ENCODE measurements at places on chromosomes 2 and 18.

DNA sequence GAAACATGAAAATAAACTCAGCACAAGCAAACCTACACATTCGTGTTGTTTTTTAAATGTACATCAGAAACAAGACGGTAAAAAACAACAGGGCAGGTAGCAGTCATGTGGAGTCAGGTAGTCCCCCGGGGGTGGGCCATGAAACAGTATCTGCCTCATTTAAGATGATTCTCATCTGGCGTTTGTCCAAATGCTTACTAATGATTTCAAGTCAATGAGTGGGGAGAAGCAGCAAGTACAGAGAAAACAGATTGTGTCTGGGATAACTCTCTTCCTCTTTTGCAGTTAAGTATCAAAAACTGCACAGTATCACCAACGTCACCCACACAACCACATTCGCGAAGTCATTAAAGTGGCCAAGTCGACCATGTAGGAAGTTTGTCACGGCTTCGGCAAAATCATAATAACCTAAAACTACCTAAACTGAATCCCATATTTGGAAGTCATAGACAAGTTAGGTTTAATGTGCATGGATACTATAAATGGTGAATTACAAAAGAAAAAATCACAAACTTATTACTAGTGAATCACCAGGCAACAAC is 1.3 kb downstream of the LAPTM4A start:
- DNase-seq = peak; percentile 67

DNA sequence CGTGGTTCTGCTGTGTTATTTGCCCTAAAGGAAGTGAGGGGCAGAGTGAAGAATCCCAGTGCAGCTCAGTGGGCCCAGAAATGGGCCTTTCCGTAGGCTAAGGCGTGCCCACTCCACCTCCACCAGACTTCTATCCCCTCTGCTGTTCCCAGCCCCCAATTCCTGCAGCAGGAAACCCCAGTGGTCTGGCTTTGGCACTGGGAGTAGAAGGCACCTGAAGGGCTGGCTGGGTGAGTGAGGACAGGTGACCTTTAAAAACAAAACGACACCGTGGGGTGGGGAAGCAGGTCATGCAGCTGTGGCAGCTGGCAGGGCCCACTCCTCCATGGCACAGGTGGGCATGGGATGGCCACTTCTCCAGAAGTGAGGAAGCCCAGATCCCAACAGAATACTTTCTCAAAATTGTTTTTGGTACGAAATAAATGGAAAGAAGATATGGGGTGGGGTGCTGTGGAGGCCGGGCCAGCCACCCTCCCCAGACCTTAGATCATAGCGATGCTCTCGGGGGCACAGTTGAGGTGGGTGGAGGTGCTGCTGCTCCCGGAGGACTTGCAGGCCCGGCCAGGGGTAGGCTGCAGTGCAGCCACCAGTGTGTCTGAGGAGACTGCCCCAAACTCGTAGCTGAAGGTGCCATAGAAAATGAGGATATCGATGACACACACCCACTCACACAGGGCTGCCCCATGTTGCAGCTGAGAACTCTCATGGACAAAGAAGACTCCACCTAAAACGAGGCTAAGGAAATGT is 3.2 kb downstream of the RNF181 start:
- no peak for DNase-seq

GRCh38 chr2:239246723-239247122 is 154.1 kb downstream of the HDAC4 start:
- no peak for DNase-seq

DNA sequence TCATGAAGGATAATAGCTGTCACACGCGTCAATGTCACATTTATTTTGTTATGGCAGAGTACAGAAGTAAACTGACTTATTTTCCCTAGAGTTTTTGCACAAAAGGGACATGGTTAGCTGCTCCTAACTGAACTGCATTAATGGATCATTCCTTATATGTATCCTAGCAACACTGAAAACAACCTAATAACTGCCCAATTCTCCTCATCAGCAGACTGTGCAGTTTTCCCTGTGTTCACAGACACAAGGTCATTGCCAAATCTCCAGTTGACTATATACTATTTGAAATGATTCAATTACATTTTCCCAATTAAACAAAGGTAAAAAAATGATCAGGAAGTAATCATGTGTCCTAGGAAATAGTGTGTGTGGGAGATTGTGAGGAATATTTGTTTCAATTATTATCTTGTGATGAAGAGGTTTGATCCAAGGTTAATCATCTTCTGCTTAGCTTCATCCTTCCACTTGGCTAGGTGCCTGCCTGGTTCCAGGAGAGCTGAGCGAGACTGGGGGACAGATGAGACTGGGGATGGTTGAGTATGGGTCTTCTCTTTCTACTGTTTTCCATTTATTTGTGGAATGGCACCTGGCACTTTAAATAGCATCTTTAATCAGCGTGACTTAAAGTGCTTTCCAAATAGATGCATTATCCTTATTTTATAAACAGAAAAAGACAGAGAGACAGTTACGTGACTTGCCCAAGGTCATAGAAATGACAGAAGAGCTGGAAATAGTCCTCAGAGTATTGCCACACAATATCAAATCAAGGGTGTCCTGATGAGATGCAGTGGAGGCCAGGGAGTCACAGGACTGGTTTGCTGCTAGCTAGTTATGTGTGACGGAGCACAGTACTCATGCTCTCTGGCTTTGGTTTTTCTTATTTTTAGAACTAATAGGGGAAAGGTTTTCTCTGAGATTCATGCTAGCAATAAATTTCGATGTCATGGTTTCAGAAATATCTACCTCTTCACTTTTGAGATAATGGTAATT is 335.6 kb downstream of the PIK3C3 start:
- no peak for DNase-seq

GRCh38 chr18:80154293-80154692 is 45.2 kb downstream of the ADNP2 start:
- DNase-seq = peak; percentile 74

- no peak for DNase-seq
Measured at GRCh38 chr2:46068636-46069035, 228.6 kb upstream of the EPAS1 start.

- no peak for DNase-seq
Measured at GRCh38 chr2:14428056-14428455, 204.5 kb upstream of the LRATD1 start.

GRCh38 chr2:176601066-176601465 is 331.8 kb downstream of the MTX2 start:
- no peak for DNase-seq

- no peak for DNase-seq
Measured at GRCh38 chr18:76943542-76944339, 121.4 kb downstream of the ZNF236 start.

GRCh38 chr2:145094370-145094769 is 574.5 kb upstream of the ZEB2 start:
- DNase-seq = no peak

- DNase-seq = no peak
Measured at GRCh38 chr18:48943333-48943732, 7.4 kb downstream of the SMAD7 start.

DNA sequence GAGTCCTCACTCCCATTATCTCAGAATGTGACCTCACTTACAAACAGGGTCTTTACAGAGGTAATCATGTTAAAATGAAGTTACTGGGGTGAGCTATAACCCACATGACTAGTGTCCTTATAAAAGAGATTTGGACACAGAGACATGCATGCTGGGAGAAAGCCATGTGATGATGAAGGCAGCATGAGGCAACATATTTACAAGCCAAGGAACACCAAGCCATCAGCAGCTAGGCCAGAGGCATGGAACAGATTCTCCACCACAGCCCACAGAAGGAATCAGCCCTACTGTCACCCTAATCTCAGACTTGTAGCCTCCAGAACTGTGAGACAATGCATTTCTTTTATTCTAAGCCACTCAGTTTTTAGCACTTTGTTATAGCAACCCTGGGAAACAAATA is 171.9 kb downstream of the EN1 start:
- DNase-seq = no peak

- DNase-seq = no peak
Measured at GRCh38 chr18:50947899-50948298, 19.9 kb upstream of the ELAC1 start.

DNA sequence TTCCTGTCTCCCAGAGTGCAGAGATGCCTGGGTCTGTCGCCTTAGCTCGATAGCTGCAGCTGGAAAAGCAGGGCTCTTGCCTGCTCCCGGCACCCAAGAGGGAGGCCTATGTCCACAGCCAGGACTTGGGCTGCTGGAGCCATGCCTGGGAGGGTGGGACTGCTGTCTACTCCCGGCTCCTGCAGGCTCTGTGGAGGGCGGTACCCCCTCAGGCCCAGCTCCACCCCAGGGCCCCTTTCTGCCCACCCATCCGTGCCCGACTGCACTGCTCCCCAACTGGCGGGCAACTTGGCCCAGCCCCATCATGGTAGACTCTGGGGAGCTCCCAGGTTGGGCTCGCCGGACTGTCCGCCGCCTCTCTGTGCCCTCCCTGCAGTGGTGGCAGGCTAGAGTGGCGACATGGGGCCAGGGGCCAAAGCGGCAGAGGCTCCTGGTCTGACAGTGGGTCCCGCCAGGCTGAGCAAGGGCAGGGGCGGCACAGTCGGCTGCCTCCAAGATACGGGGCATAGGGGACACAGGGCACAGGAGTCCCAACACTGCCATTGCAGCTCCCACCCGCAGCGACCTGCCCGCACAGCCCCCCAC is 901.0 kb downstream of the CCDC85A start:
- DNase-seq = no peak

- no peak for DNase-seq
Measured at GRCh38 chr2:156663757-156664409, 227.7 kb downstream of the GPD2 start.

- peak; percentile 78 for DNase-seq
Measured at GRCh38 chr2:68832233-68832869, 38.8 kb downstream of the BMP10 start.

- no peak for DNase-seq
Measured at GRCh38 chr2:152284398-152284797, 50.6 kb upstream of the FMNL2 start.

DNA sequence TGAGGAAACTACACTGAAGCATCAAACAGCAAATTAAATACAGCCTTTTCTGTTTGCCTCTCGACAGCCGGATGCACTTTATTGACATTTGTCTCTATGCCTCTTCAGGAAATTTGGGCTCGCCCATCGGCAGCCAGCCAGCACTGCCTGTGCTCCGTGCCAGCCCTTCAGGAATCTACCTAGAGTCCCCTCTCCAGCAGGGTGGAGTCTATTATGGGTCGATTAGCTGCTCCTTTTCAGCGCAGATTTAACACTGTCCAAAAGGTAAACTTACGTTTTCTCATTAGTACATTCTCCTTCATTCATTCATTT is 91.5 kb downstream of the MYCN start:
- no peak for DNase-seq

DNA sequence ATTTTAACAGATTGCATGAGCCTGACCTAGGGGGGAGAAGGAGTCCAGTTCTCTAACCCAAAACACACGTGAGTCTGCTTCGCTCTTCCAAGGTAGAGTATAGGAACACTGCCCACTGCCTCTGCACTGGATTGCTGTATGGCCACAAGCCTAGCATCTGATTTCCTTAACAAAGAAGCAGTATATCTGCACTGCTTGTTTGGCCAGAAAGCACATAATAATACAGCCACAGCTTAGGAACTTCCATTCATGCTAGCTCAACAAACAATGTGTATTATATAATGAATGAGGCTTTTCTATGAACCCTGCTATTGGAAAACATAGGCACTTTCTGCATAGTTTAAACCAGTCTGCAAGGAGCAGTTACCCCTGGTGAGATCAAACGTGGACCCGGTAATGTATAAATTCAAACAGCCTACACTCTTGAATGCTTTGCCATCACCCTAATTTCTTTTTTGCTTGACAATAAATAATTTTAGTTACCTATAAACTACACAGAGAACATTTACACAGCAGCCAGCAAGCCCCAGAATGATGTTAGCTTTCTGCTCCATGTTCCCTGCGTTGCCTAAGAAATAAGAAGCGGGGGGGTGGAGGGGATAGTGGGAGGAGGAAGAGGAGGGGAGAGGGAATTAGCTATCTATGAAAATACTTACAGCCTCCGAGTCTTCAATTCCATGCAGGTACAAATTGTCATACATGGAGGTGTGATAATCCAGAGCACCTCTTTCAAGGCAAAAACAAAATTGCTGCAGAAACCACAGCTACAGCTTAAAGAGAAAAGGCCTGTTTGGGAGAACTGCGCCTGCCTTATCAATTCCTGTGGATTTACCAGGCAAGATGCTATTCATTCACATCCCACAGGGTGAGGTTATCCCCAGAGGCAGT is 125.6 kb downstream of the CACNB4 start:
- no peak for DNase-seq

- peak; percentile 67 for DNase-seq
Measured at GRCh38 chr2:147297820-147298219, 547.0 kb upstream of the ACVR2A start.

DNA sequence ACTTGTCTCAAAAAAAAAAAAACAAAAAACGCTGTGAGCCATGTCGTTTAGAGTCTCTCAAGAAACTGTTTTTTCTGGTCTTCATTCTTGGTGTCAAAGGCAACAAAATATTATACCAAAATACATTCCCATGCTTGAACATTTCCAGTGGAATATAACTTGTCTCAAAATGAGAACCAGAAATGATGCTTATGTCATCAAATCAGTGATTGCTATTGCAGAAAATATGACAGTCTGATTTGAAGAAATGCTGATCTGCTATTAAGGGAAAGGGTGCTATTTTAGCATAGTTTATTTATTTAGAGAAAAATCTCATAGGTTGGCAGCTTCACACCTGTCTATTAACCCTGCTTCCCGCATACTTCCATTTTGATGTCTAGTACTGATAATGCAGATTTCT is 82.4 kb upstream of the ACSL3 start:
- no peak for DNase-seq

DNA sequence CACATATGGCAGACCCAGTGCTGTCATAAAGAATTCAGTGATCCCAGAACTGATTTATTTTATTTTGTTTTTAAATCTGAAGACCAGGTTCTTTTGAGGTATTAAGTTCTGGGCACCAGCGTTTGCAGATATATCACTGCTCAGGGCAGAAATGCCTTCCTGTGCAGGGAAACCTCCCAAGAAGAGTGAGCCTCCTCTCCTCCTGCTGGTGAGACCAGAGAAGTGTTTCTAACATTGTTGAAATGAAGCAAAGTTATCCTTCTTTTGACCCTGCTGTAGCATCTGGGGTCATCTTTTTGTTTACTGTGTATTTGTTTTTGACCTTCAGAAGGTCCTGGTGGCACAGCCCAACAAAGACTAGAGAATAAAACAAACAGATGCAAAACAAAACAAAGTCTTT is 94.0 kb downstream of the AQP4 start:
- no peak for DNase-seq

DNA sequence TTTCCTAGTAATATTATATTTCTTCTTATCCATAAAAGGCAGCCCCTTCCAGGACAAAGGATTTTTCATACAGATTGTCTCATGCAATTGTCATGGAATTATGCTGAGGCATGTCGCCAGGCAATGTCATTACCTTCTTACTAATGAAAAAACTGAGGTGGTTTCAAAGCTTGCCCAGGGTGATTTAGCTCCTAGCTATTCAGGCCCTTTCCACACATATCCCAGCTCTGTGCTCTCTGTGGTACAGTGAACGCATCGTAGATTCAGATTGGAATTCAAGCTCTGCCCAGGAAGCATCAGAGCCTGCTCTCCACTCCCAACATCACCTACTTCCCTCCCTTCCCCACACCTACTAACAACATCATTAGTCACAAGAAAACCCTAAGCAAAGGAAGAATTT is 60.1 kb downstream of the ATP8B1 start:
- no peak for DNase-seq

All from activated effector memory CD4-positive, alpha-beta T cell treated with anti-CD3 and anti-CD28 coated beads, Interleukin-2, amount 50 U/mL, for 16 hours (primary cell).